Stimulated activated CD8-positive, alpha-beta memory T cell treated with anti-CD3 and anti-CD28 coated beads, Interleukin-15, amount 100 ng/mL, for 1 hour (primary cell): ENCODE measurements at places on chromosomes 3 and 15.

DNA sequence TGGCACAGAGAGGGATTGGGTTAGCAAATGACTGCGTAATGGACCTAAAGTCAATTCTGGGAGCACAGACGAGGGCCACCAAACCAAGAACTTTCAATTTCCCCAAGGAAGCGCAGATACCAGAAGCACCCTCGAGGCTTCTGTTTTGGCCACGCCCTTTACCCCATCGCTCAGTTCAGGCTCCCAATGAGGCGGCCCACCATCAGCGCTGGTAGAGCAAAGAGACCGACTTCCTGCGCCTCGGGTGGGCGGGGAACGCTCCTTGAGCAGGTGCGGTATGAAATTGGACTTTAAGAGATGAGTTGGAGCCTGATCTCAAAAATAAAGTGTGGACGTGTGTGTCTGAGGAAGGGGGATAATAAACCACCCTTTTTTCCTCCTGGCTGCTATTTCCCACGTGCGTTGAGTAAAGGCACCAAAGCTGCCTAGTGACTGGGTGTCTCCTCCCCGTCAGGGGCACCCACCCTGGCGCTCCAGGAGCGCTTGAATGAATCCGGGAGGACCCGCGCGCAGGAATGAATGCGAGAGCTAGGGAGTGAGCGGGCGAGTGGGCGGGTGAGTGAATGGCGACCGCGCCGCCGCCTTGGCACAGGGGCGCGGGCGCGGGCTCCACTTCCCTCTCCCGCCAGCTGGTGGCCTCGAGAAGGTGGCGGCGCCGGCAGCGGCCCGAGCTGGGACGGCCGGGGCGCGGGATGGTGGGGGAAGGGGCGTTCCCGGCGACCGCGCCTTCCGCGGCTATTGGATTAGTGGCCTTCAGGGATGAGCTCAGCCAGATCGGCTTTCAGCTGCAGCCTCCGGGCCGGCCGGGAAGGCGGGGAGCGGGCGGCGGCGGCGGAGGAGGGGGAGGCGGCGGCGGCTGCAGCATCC, at the start of gene SPSB4:
TSS of gene SPSB4 (plus strand) at position 772 of the 867 bp plus-strand sequence. CDS start 14,758 bp downstream, outside the sequence.
- no peak for DNase-seq

- no peak for DNase-seq
Measured at GRCh38 chr3:161498259-161498921, 1.8 kb downstream of the OTOL1 start.

DNA sequence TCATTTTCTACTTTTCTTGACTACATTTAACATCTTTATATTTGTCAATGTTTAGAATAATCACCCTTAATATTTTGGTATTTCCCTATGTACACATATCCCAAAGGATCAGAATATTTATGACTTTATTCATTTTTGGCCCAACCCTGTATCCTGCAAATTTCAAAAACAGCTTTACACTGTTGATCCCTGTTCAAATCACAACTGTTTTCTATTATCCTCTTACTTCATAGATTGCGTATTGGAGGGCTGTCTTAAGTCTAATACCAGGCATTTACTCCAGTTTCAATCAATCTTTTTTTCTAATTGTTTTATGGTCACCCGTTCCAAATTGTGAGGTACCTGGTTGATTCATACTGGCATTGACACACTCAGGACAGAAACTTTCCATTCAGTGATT, 107.9 kb downstream of the RPL22L1 start:
- no peak for DNase-seq

DNA sequence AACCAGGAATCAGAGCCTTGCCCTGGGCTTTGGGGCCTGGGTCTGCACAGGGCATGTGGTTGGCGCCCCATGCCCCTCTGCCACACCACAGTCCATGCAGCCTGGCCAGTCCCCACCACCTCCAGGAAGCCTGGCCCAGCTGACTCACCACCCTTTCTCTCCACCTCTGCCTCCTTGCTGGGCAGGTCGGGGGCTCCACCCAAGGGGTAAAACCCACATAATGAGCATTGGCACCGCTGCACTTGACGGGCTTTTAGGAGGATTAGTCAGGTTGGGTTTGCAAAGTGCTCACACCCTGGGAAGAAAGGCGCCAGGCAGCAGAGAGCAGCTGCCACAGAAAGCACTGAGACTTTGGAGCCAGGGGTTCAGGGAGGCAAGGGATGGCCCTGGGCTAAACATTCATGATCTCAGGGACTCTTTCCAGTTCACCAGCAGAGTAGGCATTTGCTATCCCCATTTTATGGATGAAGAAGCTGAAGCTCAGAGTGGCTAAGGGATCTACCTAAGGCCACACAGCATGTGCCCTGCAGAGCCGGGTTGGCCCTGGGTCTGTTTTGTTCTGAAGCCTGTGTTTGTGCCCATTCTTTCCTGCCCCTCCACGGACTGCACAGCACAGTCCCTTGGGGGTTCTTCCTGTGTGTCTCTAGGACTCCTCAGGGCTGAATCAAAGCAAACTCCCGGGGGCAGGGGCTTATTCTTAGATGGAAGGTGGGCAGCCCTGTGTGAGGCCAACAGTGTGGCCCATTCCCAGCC, 113.4 kb downstream of the ETFA start:
- no peak for DNase-seq

- no peak for DNase-seq
Measured at GRCh38 chr3:31755926-31756658, 223.4 kb downstream of the STT3B start.

- DNase-seq: no peak
Measured at GRCh38 chr3:180870008-180870699, 42.3 kb upstream of the FXR1 start.

GRCh38 chr3:177349384-177349783, 152.1 kb upstream of the TBL1XR1 start:
- no peak for DNase-seq

DNA sequence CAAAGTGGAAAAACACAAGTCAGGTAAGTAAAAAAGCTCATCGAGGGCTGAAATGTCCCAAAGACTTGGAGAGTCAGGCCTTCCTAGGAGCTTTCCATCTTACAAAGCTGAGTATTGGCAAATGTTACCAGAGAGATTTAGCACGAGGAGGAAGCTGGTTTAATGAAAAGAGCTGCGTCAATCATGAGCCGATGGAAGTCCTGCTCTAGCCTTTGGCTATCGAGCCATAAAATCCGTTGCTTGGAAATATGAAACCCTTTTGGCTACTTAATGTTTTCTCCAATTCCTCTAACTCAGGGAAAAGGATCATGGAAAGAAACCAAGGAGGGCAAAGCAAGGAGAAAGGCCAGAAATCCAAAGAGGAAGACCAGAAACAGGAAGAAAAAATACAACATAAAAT, 1074.6 kb downstream of the FHIT start:
- no peak for DNase-seq

- no peak for DNase-seq
Measured at GRCh38 chr15:66704019-66704802, 2.2 kb downstream of the SMAD6 start.

DNA sequence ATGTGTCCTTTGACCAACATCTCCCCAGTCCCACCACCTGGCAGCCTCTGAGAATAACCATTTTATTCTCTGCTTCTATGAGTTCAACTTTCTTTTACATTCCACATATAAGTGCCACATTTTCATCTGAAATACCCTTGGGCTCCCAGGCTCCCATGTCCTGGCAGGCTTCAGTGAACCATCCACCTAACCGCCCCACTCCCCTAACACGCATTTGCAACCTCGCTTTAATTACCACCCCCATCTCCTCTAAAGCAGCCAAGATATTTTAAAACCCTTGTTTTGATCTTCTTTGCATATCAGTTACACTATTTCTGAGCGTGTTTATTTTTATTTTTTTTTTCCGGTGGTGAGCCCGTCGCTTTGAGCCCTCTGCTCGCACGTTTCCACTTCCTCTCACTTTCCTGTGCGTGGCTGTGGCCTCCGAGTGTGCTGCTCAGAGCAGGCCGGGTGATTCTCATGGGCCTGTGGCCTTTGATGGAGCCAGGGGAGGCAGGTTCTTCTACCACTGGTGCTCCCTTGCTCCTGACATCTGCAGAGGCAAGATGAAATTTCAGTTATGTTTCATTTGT, 195.4 kb upstream of the LPP start:
- DNase-seq: peak; percentile 35

DNA sequence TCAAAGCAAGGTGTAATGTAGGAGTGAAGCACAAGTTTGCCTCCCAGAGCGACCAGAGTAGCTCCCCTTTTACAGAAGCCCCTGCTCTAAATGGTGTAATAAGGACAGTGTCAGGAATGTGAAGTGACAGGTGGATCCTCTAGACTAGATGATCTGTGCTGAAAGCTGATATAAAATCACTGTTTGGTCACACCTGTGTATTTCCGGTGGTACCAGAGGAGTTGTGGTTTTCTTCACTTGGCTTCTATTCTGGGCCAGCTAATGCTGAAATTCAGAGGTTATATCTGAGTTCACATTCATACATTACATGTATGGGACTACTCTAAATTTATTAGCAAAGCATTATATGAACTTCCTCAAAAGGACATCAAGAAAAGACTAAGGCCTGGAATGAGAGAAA, 117.4 kb downstream of the IL1RAP start:
- no peak for DNase-seq

GRCh38 chr3:33883538-33883950, 85.1 kb downstream of the PDCD6IP start:
- no peak for DNase-seq

DNA sequence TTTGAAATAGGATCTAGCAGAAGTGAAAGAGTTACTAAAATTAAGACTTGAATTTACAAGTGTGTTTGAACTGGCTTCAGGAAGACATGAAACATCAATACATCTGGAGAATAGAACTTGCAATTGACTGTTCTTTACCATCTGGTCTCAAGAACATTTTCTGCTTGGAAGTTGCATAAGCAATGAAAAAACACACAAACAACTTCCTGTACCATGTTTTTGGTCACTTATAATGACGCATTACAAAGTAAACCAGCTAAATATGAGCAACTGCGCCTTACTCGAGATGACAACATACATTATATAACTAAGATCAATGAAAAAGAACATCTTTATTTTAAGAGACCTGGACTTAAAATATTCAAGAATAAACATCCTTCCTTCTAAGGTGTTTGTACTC, 112.5 kb downstream of the TIGIT start:
- no peak for DNase-seq

GRCh38 chr3:81300324-81300927, 461.0 kb downstream of the GBE1 start:
- DNase-seq: no peak

DNA sequence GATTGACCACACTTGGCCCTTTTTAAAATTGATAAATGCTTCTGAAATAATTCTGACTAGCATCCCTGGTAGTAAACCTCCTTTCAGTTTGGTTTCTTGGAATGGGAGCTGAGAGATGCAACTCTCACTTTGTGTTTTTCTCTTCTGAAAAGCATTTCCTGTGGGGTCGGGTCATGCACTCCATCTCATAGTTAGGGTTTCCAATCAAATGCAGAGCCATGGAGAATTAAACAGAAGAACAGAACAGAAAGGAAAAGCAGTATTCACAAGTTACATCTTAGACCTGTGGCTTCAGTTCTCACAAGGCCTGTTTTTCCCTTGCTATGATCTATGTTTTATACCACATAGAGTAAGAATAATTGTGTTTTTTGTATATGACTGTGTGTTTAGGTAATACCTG, 39.7 kb downstream of the SENP2 start:
- DNase-seq: no peak
